Osteoblast (primary cell): ENCODE measurements at places on chromosomes 7 and 10. TPM values are rescaled to one million over a fixed set of nuclear protein-coding genes. Genes with fewer than 3 reads are reported as not detected.

GRCh38 chr7:54339073-54339472, 203.1 kb upstream of the VSTM2A start:
- no peak for DNase-seq

DNA sequence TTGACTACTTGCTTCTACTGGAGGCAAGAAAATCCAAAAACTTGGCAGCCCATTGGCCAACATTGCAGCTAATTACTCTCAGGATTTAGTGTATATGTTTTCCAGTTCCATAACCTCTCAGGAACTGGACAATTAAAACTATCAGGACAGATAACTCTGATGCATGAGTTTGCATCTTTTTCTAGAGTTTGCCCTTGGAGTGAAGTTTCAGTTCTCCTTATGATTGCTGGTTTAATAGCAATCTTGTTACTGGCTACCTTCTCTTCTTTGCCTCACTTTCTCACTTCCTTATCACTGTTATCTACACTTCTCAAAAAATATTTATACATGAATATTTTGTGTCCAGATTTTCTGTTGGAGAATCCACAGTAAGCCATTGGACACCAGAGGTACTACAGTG, 735.9 kb downstream of the PCDH15 start:
- DNase-seq, result no peak

GRCh38 chr7:88344956-88345832, 38.5 kb upstream of the STEAP4 start:
- peak; percentile 14 for DNase-seq

GRCh38 chr10:110032801-110033700, 25.3 kb downstream of the ADD3 start:
- DNase-seq, result no peak

- DNase-seq, result no peak
Observed at GRCh38 chr7:130297628-130298543, 4.9 kb downstream of the CPA4 start.

DNA sequence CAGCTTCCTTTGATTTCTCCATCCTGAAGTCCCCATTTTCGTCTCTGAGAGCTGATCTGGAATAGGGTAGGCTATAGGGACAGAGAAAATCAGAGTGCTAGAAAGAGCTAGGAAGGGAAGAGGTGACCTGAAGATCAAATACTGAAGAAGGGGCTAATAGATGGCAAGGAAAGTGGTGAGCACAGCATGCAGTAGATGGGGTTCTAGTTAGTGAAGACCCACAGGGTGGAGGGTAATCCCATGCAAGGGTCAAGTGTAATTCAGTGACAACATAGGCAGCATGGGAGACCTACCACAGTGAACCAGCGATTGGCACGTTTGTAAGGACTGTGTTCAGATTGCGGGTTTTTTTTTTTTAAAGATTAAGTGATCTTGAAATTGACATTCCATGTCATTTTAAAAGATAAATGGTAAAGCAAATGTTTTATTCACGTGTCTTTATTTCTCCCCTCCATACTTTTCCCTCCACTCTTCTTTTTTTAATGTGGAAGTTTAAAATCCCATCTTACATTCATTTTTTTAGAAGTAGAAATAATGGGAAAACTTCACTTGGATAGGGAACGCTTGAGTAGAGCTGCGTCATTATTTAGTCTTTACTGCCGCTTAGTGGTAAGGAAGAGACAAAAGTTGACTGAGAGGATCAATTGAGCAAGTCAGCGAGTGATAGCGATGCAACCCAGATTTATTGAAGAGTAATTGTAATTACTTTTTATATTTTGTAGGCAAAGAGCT, 21.0 kb upstream of the ABI1 start:
- peak; percentile 90 for DNase-seq

- no peak for DNase-seq
Observed at GRCh38 chr10:129849853-129850252, 114.2 kb downstream of the EBF3 start.

DNA sequence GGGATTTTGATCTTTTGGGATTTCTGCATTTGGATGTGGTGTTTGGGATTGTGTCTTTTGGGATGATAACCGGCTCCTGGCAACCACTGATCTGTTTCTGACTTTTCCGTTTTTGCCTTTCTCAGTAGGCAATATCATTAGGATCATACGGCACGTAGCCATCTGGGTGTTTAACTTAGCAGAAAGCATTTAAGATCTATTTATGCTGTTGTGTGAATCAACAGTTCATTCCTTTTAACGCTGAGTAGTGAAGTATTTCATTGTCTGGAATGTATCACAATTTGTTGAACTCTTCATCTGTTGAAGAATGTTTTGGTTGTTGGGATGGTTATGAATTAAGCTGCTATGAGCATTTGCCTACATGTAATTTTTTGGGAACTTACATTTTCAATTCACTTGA, 459.6 kb downstream of the SDK1 start:
- DNase-seq, result no peak

- DNase-seq, result no peak
Observed at GRCh38 chr10:53543410-53543809, 770.8 kb upstream of the MBL2 start.

- DNase-seq, result no peak
Observed at GRCh38 chr7:94394109-94394436, 622 bp upstream of the COL1A2 start.

DNA sequence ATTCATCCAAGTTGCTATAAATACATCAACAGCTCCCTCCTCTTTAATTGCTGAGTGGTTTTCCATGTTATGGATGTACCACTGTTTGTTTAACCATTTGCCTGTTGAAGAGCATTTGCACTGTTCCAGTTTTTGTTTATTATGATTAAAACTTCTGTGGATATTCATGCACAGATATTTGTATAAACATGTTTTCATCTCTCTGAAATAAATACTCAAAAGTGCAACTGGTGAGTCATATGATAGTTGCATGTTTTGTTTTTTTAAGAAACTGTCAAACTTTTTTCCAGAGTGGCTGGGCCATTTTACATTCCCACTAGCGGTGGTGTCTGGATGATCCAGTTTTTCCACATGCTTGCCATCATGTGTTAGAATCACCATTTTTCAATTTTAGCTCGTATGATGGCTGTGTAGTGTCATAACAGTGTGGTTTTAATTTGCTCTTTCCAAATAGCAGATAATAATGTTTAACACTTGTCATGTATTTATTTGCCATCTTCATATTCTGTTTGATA, 33.6 kb downstream of the MEOX2 start:
- DNase-seq, result no peak

- DNase-seq, result peak; percentile 83
Observed at GRCh38 chr10:114045136-114046086, 1.7 kb downstream of the ADRB1 start.

GRCh38 chr10:115082506-115082905, 10.7 kb upstream of the ATRNL1 start:
- peak; percentile 80 for DNase-seq

GRCh38 chr7:151992375-151992774, 33.1 kb upstream of the GALNT11 start:
- DNase-seq, result no peak

- DNase-seq, result peak; percentile 73
Observed at GRCh38 chr10:132972149-132972985, 30.0 kb upstream of the CFAP46 start.

GRCh38 chr10:111976557-111976956, 207.0 kb downstream of the GPAM start:
- no peak for DNase-seq

GRCh38 chr10:107166403-107166802, 1.9 kb upstream of the SORCS1 start:
- no peak for DNase-seq

DNA sequence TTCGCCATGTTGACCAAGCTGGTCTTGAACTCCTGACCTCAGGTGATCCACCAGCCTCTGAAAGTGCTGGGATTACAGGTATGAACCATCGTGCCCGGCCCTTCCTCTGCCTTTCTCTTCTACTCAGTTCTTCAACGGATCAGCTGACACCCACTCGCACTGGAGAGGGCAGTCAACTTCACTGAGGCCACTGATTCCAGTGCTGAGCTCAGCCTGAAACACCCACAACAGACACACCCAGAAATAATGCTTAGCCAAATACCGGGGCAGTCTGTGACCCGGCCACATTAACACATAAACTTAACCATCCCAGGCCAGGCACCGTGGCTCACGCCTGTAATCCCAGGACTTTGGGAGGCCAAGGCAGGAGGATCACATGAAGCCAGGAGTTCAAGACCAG, 119.3 kb upstream of the CHST15 start:
- DNase-seq, result peak; percentile 22

- no peak for DNase-seq
Observed at GRCh38 chr10:99793819-99794218, 11.4 kb downstream of the ABCC2 start.

GRCh38 chr10:86362129-86362527, 4.5 kb downstream of the GRID1 start:
- DNase-seq, result no peak

GRCh38 chr7:101535351-101535751, 93.7 kb downstream of the MYL10 start:
- DNase-seq, result peak; percentile 81

GRCh38 chr7:98617051-98617959, at the start of gene NPTX2:
TSS of gene NPTX2 (plus strand) at chr7:98617285. CDS start at chr7:98617462, 177 bp downstream.
- DNase-seq, result peak; percentile 89

GRCh38 chr7:15504351-15504750, 57.5 kb downstream of the AGMO start:
- no peak for DNase-seq

GRCh38 chr7:133587903-133588302, 335.0 kb downstream of the EXOC4 start:
- DNase-seq, result no peak

- no peak for DNase-seq
Observed at GRCh38 chr7:11524476-11525397, 307.3 kb downstream of the THSD7A start.

GRCh38 chr7:122803323-122803722, 82.9 kb downstream of the CADPS2 start:
- DNase-seq, result no peak

DNA sequence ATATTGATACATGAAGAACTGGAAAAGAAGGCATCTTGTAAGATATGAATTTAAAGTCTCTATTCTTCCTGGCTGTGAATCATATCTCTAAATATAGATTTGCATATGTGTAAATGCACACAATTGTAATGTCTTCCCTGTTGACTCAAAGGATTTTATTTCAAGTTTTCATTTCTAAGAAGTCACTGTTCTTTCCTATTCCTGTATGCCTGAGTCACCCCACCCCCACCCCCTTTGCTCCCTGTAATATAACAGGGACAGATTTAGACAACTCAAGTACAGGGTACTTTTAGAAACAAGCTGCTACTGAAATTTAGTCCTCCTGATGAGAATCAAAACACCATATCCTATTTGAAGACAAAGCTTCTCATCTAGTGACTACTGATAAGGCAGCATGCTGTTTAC, 43.0 kb upstream of the HECTD2 start:
- no peak for DNase-seq

GRCh38 chr10:129875993-129876726, 87.9 kb downstream of the EBF3 start:
- DNase-seq, result no peak

GRCh38 chr7:106012935-106013439, 49.9 kb downstream of the CDHR3 start:
- peak; percentile 79 for DNase-seq

DNA sequence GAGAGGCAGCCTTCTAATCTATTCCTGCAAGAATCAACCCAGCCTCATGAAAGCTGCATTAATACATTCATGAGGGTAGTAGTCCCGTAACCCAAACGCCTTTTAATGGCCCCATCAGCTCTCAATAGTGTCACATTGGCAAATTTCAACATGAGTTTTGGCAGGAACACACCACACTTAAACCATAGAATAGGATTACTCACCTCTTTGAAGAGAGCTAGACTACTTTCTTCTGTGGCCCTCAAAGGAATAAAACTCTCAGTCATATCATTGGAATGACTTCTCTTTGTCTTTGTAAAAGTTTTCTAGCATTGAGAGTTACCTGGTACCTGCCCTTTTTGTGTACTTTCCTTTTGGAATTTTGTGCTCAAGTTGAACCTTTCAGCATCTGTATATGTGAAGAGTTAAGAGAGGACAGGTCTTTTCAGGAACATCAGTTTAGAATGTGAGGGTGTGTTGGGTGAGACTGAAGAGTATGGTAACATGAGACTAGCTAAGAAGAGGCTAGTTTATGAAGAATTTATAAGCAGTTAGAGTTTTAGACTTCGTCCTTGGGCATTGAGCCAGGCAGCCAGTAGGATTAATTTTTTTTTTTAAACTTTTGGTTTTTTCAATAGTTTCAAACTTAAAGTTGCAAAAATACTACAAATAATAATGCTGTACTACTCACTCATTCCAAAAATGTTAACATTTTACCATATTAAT, 92.6 kb downstream of the MLLT10 start:
- DNase-seq, result peak; percentile 76

GRCh38 chr10:128209862-128210214, 83.6 kb upstream of the MKI67 start:
- no peak for DNase-seq

- peak; percentile 74 for DNase-seq
Observed at GRCh38 chr7:43112941-43113621, 634 bp downstream of the HECW1 start.

DNA sequence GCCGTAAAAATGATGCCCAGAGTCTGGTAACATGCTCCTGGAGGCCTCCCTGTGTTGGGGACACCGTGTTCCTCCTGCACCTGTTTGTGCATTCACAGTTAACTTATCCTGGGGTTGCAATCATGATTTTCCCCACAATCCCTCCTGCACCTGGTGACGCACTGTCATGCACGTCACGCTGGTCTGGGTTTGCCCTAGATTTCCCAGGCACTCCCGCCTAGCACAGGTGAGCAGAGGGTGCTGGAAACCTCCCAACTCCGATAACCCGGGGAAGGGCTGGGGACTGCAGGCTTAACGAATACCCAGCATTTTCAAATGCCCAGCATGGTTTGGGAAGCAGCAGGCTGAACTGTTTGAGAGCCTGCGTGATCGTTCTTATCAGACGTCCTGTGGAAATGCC, 427.1 kb downstream of the TCERG1L start:
- no peak for DNase-seq

DNA sequence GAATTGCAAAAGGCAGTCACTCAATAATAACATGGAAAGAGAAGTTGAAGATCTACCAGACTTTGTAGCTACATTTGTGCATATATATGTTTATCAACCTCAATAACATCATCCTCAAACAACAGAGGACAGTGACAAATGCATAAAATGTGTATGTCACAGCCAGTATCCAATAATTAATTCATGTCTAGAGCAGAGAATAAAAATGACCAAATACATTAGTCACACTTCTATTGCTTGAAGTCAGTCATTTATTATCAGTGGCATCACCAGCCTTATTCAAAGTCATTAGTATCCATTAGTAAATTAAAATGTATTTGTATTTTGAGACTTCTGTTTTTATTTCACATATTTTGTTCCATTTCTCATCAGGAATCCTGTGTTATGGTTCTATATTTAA, 852.8 kb downstream of the XPNPEP1 start:
- no peak for DNase-seq

- no peak for DNase-seq
Observed at GRCh38 chr7:148118371-148118770, 472.2 kb upstream of the C7orf33 start.

- no peak for DNase-seq
Observed at GRCh38 chr10:59904426-59905065, 1.8 kb downstream of the CCDC6 start.

Gene SLC16A9
- total RNA-seq, result 0.72 and 1.2 TPM in 2 replicates

Gene ITPRID1
- not detected in 2 replicates for total RNA-seq

Gene VIPR2
- total RNA-seq, result not detected in 2 replicates

Gene NUTM2A
- 0.59 and 0.72 TPM in 2 replicates for total RNA-seq

Gene AP4M1
- total RNA-seq, result 19.5 and 20.0 TPM in 2 replicates

Gene CXCL12
- total RNA-seq, result 288 and 358 TPM in 2 replicates

Gene PNLIPRP1
- not detected in 2 replicates for total RNA-seq

Gene SSMEM1
- not detected in 2 replicates for total RNA-seq

Gene DYDC2
- not detected in 2 replicates for total RNA-seq

Gene HTR7
- total RNA-seq, result 9.8 and 12.4 TPM in 2 replicates

Gene ZNF316
- 12.4 and 14.1 TPM in 2 replicates for total RNA-seq

Gene OR2A1
- total RNA-seq, result 0.29 and 0.36 TPM in 2 replicates

Gene CYP26A1
- not detected in 2 replicates for total RNA-seq
